ENCODE measurements at places on chromosomes 11 and 22. TPM values are rescaled to one million over a fixed set of nuclear protein-coding genes. Genes with fewer than 3 reads are reported as not detected.

ABTB2 gene
- 2.4 TPM for total RNA-seq

DDIAS gene
- 1.6 TPM for total RNA-seq

KRTAP5-10 gene
- total RNA-seq = not detected

MDK gene
- total RNA-seq = 11.4 TPM

MMP12 gene
- total RNA-seq = not detected

MMP27 gene
- total RNA-seq = not detected

RBX1 gene
- total RNA-seq = 96.2 TPM

FAT3 gene
- 151 TPM for total RNA-seq

P4HA3 gene
- total RNA-seq = 0.41 TPM

PAX6 gene
- total RNA-seq = 11.4 TPM

IGLL1 gene
- total RNA-seq = not detected

RBMXL2 gene
- total RNA-seq = not detected

RIMBP3C gene
- 0.82 TPM for total RNA-seq

ACR gene
- not detected for total RNA-seq

H19 gene
- 9.8 TPM for total RNA-seq

PANX2 gene
- total RNA-seq = 2.0 TPM

CXCR5 gene
- total RNA-seq = not detected

PGGHG gene
- total RNA-seq = 0.41 TPM

OR52N4 gene
- not detected for total RNA-seq

DKK3 gene
- total RNA-seq = 225 TPM
